ENCODE measurements at places on chromosomes 13 and 19.

DNA sequence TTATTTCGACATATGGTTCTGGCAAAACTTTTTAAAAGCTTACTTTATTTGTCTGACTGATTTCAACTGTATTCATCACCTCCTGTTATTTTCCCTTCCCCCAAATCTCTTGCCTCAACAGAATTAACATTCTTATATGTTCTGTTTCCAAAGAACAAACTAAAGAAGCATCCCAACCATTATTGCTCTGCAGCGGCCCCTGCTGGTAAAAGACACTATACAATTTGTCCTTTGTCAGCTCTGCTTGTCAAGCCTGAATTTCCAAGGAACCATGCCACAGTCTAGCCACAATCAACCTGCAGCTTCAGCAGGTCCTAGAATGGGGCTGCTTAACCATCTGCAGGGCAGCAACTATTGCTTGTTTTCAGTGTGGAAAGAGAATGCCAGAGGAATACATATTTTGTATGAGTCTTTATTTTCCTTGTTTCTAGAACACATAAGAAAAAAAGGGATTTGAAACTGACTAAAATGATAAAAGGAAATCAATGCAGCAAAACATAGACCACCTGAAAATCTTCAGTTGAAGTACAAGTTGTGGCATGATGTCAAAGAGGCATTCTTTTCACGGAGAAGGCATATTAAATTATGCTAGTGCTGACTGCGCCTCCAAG is 845.3 kb downstream of the DIAPH3 start:
- DNase-seq = peak; percentile 20

- DNase-seq = no peak
Measured at GRCh38 chr19:14669940-14670339, 4.7 kb downstream of the ADGRE3 start.

GRCh38 chr19:49861107-49861506 is 6.3 kb downstream of the PNKP start:
- DNase-seq = no peak

GRCh38 chr19:45117167-45117594 is 24.2 kb downstream of the PPP1R37 start:
- DNase-seq = no peak

DNA sequence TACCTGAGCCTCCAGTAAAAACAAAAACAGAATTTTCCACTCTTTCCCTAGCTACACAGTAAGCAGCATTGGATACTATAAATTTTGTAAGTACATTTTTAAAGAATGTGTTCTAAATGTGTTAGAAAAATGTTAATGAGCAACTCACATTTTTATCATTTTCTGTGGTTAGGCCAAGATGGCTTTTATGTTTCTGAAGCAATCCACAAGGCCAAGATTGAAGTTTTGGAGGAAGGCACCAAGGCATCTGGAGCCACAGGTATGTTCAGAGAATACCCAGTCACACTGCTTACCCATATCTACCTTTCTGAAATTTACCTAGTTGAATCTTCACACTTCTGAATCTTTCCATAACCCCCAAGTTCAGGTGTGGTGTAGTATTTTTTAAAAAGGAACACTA is 21.6 kb downstream of the SERPINE3 start:
- no peak for DNase-seq

GRCh38 chr13:34777914-34778303 is 164.2 kb upstream of the NBEA start:
- no peak for DNase-seq

DNA sequence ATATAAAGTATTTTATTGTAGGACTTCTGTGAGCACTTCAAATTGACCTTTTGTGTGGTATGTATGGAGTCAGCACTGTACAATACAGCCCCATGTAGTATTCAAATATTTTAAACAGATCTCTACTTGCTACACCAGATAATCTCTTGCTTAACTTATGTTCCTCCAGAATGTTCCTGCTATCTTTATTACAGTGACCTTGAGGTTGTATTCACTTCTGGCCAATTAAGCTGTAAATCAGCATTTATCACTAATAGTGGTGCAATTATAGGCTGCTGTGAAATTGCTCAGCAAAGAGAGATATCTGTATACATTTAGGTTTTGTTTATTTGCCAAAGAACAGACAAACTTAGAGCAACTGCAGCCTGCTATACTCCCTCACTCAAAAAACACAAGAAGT is 1218.6 kb downstream of the PCDH17 start:
- DNase-seq = no peak

- no peak for DNase-seq
Measured at GRCh38 chr19:21256722-21257121, 72.5 kb downstream of the ZNF708 start.

DNA sequence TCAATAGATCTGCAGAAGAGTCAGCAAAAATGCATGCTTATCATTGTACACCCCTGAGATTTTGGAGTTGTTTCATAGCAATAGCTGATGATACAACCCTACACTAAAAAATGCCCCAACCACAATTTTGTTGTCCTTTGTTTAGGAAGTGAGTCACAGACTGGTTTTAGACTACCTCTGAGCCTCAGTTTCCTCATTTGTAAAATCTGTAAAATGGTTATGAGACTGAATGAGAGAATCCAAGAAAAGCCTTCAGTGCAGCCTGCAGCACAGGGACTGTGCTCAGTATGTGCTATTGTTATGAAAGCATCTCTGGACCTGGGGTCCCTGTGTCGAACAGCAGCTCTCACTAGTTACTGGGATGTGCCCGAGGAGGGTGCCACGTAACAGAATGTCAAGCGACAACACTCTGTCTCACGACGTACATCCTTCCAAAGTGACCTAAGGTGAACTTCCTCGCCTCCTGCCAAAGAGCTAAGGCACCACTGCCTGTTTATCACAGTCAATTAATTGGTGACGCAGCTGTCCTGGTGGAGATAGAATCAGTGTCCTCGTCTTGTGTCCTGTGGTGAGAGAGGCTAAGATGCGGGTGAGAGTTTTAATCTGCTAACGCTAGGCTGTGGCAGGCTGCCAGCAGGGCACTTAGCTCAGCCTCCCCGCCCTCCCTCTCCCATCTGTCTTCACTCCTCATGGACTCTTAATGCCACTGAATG is 18.1 kb downstream of the DHRS12 start:
- no peak for DNase-seq

GRCh38 chr13:77868717-77869116 is 49.9 kb downstream of the EDNRB start:
- no peak for DNase-seq

- DNase-seq = no peak
Measured at GRCh38 chr13:105735281-105735680, 800.2 kb downstream of the EFNB2 start.

GRCh38 chr19:10960314-10961072 is at the start of gene SMARCA4:
SMARCA4 (plus strand) TSS chr19:10961030; CDS start chr19:10984152, 23,122 bp downstream.
- DNase-seq = peak; percentile 95

- DNase-seq = no peak
Measured at GRCh38 chr19:12295191-12295590, 508 bp upstream of the ZNF44 start.

- DNase-seq = no peak
Measured at GRCh38 chr13:20182231-20182846, 10.4 kb downstream of the GJB2 start.

GRCh38 chr19:9076901-9077300 is 10.0 kb upstream of the OR1M1 start:
- no peak for DNase-seq

DNA sequence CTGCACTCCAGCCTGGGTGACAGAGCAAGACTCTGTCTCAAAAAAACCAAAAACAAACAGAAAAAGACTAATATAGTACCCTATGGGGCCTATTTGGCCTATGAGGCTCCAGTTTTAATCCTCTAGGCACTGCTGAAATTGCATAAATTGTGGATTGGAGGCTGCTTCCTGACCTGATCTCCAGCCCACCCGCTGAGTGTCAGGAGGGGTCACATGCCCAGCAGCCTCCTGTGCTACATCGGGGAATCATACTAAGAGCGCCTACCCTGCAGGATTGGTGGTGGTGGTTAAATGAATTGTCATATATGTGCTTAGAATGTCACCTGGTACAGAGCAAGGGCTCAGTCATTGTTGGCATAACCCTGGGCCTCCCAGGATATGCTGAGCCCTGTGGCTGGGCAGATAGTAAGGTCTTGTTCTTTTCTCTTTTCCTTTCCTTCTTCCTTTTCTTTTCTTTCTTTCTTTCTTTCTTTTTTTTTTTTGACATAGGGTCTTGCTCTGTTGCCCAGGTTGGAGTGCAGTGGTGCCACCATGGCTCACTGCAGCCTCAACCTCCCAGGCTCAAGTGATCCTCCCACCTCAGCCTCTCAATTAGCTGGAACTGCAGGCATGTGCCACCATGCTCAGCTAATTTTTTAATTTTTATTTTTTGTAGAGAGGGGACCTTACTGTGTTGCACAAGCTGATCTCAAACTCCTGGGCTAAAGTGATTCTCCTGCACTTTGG is 31.3 kb downstream of the LTBP4 start:
- no peak for DNase-seq

DNA sequence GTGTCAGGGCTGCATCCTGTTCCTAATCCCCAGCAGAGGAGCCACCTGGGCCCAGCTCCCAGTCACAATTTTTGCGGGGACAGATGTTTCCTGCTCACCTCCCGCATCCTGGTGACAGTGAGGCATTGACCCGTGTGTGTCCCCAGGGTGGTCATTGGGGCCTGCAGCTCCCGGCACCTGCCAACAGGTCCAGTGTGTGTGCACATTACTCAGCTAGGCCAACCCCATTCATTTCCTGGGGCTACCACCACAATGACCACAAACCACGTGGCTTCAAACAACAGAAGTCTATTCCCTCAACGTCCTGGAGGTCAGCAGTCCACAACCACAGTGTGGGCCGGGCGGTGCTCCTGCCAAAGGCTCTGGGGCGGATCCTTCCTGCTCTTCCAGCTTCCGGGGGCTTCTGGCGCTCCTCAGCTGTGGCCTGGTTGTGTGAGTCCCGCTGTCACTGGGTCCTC is 11.9 kb upstream of the F2RL3 start:
- DNase-seq = no peak

DNA sequence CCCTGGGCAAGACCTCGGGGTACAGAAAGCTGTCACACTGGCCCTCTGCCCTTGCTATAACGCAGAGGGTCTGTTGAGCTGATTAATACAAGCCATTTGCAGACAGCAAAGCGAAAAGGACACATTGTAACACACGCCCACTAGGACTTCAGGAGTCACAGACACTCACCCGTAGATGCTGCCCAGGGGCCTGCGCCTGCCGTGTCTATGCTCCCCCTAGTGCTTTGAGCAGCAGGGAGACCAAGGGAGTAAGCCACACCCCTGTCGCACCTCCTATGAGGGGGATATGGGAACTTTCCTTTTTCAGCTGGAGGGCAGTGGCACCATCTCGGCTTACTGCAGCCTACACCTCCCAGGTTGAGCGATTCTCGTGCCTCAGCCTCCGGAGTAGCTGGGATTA is 1930.2 kb downstream of the OLFM4 start:
- DNase-seq = no peak

- DNase-seq = no peak
Measured at GRCh38 chr13:111288276-111288675, 32.2 kb upstream of the TEX29 start.
